ENCODE measurements at places on chromosomes 16 and 17.
A peak's percentile ranks its signal among the peaks of the same experiment; 100 is the strongest.

DNA sequence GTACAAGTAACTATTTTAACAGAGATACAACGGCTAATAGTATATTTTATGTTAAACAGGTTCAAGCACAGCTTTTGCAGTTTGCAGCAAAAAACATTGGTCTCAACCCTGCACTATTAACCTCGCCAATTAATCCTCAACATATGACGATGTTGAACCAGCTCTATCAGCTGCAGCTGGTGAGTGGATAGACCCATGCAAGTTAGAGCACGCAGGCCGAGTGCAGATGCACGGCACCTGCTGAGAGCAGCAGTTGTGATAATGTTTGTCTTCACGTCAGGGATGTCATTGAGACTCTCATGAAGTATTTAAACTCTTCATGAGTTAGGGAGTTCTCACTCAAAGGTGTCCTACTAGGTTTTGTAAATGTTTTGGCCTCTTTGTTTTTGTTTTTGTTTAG is 45.6 kb downstream of the TMC6 start:
- no peak for DNase-seq

GRCh38 chr17:43018932-43019331 is 3.3 kb downstream of the VAT1 start:
- DNase-seq: no peak

DNA sequence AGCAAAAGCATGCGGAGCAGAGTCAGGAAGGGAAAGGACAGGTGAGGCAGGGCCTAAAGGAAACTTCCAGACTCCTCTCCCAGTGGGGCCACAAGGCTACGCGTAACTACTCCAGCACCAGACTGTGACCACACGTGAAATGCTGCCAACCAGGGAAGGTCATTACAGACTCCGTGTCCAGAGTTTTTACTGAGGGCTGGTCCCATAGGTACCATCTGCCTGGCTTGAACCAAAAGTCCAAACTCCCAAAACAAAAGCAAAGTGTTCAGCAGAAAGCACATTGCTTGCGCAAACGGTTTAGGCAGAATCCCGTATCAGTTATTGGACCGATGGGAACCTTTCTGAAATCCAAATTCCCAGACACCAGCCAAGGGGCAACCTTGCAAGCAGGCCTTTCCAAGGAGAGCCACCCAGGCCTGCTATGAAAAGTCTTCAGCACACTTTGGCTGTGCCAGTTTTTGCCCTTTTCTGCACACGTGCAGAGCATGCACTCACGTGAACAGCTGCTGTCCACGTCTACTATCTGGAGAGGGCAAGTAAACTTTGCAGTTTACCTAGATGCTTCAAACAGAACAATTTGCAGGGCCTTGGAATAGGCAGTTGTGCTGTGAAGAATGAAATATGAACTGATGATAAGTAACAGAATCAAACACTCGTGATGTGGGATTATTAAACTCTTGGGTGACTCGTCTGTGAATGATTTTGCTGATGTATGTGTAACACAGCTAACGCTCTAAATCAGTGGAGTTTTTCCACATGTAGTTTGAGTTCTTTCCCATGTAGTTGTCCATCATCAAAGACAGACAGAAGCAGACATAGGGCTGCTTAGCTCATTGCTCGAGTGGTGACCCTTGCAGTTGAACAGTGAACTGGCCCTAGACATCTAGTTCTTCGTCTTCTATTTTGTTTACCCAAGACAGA is 58.1 kb upstream of the CRISPLD2 start:
- no peak for DNase-seq

DNA sequence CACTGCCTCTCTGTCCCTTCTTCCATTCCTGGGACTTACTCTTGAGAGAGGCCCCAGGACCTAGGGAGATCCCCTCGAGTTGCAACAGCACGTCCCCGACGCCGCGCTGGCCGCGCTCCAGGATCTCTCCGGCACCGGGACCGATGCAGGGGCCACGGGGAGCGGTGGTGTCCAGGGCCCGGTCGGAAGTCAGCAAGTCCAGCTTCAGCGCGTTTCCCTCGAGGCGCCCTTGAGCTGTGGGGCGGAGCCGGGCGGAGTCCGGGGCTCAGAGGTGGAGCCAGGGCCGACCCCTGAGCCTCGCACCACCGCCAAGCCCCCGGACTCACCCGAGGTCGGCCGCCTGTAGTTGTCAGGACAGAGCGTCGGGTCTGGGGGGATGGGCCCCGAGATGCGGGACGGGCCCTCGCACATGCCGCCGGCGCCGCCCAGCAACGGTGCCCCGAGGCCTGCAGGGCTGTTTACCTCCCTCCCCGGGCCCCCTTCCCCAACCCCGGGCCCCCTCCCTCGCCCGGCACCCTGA is 458 bp downstream of the ENKD1 start:
- DNase-seq: no peak

DNA sequence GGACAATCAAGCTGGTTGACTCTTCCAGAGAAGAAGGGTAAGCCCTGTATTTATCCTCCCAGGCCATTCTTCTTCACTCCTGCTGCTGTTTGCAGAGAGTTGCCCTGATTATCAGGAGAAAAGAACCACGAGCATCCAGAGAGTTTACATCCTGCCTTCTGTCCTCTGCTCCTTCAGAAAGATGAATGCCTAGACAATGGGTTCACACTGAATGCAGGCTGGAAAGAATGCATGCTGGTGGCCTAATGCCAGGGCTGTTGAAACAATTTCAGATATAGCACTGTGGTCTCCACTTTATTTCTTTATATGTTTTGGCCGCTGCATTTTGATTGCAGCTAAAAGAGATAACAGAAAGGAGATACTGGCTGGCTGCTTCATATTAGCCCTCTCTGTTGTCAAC is 21.2 kb upstream of the HAS3 start:
- no peak for DNase-seq

GRCh38 chr16:12327971-12328726 is 351.6 kb downstream of the SNX29 start:
- DNase-seq: no peak

DNA sequence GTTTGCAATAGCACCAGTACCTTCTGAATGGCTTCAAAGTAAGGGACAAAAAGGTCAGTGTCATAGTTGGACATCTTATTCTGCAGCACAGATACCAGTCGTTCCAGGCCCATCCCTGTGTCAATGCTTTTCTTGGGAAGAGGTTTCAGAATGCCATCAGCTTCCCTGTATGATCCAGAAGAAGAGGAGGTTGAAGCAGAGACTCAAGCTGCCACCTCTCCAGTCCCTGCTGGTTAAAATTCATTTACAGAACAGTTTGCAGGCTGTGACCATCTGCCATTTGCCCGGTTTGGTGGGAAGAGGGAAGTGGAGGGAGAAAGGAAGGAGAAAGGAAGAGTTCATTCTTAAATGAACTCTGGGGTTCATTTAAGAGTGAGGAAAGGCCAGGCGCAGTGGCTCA is 18.4 kb upstream of the EXOSC6 start:
- no peak for DNase-seq

DNA sequence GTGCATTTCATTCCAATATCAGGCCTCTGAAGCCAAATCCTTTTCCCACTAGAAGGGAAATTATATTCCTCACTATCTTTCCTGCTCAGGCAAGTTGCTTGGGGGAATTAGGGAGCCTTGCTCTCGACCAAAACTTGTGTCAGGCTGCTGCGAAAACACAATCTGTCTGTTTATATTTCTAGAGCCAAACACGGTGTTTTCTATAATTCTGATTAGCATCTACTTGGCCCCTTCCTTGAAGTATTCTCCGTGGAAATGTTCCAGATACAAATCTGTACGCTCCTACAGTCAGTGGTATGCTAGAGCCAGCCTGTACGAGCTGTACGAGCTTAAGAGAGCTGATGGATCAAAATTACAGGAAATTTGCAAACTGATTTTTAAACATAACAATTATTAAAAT is 299.3 kb upstream of the SALL1 start:
- DNase-seq: no peak

GRCh38 chr17:83179374-83179773 is 100.0 kb downstream of the METRNL start:
- DNase-seq: no peak

GRCh38 chr16:71360378-71360777 is 1.9 kb downstream of the CALB2 start:
- peak; percentile 69 for DNase-seq

- no peak for DNase-seq
Measured at GRCh38 chr16:58378401-58378800, 13.9 kb upstream of the GINS3 start.

DNA sequence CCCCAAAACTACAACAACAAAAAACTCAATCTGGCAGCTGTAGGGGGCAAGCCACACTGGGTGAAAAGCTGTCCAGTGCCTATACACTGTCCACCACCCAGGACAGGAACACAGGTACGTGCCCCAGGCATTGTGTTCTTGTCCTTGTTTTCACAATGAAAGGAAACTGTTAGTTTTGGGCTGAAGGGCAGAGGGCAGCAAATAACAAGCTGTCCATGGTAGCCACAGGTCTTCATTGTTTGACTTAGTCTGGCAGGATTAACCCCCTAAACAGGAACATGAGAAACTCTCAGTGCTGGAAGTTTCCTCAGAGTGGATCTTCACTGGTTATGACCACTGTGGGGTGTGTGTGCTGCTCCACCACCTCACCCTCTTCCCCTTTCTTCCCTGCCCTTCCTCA is 224.6 kb upstream of the N4BP1 start:
- DNase-seq: no peak

GRCh38 chr16:85750827-85751697 is at the start of gene C16orf74:
TSS of gene C16orf74 (minus strand) at chr16:85751096. CDS start at chr16:85735217, 15,879 bp downstream.
- DNase-seq: no peak

GRCh38 chr17:82127704-82128103 is 29.7 kb upstream of the FASN start:
- DNase-seq: no peak

DNA sequence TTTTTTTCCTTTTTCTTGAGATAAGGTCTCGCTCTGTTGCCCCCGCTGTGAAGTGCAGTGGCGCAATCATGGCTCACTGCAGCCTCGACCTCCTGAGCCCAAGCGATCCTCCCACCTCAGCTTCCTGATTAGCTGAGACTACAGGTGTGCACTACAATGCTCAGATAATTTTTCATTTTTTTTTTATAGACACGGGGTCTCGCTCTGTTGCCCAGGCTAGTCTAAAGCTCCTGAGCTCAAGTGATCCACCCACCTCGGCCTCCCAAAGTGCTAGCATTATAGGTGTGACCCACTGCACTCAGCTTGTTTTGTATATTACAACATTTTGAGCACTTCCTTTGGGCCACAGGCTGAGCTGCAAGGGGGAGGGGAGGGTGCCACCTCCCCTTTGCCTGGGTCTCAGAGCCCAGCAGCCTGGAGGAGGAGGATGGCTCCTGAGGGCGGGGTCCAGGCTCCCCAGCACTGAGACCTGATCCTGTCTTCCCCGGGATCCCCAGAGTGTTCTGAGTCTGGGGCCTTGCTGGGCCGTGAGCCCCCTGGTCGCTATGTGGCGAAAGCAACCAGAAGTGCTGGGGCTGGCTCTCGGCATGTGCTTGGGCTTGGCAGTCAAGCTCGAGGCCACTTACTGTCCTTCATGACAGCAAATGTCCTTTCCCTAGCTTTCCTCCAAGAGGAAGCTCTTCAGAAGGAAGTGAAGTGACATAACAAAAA is 8.1 kb downstream of the DEF8 start:
- DNase-seq: no peak

DNA sequence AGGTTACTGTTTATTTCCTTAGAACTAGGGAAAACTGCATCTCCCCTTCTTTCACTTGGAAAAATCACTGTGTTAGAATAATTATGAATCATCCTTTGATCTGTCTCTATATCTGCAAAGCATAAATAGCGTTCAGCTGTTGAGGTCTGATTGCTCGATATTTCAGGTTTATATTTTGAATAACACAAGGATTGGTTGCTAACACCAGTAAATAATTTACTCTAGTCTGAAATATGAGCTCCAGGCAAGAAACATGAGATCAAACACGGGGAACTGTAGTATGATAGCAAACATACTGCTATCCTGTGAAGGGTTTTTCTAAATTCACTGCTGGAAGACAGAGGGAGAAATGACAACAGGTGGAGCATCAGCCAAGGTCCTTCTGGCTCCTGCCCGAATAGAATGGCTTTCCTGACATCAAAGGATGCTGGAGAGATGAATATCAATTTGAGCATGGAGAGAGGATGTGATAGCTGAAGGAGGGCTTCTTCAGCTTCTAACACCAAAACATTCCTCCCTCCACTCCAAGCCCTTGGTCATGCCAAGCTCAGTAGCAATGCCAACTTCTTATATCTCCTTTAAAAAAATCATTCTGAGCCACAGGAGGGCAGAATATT is 450.3 kb downstream of the SHISA9 start:
- no peak for DNase-seq

DNA sequence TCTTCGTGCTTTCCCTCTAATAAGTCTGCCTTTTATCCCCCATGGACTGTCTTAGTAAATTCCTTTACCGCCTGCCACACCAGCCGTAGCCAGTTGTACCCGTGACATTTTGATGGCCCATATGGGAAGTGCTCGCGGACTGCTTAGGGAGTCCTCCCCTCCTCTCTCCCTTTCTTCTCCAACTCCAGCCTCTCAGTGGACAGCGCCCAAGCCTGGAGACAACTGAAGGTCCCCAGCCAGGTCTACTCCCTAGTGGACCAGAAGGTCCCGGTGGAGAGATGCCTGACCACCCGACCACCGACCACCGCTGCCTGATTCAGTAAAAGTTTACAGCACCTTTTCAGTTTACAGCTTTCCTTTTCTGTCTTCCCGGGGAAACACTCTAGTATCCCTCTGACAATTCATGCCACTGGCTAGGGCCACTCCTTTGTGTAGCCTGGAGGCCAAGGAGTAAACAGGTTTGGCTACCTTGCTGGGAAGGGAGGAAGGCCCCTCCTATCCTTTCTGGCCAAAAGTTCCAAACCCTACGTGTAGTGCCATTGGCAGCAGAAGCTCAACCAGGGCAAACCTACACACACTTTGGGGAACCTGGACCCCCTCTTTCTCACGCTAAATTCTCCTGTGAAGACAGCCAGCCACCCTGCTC is 18.0 kb downstream of the CTRB2 start:
- no peak for DNase-seq

DNA sequence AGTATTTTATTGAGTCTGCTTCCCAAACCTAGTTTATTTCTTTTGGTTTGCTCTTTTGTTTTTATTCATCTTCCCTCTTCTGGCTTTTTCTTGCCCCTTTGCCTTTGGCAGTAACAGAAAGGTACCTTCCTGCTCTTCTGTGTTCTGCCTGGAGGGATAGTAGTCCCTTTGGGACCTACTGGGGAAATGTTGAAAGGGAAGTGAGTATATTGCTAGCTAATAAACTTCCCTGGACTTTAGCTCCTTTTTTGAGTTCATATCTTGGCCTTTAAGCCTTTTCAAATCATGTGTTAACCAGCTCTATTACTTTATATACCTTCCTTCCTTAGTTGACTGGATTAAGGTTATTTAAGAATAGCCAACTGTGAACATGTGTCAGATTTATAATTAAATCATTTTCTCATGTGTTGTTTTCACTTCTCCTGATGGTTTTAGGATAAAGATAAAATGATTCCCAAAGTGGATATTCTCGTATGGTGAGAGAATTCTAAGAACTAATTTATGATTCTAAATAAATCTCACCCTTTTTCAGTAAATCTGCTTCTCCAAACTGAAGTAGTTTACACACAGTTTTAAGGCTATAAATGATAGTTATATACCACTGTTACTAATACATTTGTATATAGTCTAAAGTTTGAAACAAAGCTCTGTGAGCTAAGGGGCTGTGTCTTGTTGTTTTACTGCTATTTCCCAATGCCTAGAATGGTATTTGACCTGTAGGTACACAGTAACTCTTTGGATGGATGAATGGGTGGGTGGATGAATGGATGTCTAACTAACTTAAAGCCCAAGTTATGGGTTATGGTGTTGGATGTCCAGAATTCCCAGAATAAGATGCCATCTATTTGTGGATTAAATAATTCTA is 45.7 kb downstream of the OMG start:
- no peak for DNase-seq

Data from HS-27A (cell line).